SHP77 (cell line): ENCODE measurements at places on chromosomes 2 and 18.

GRCh38 chr2:173898178-173898668 lies 67.0 kb downstream of the SP3 start:
- no peak for DNase-seq

- peak; percentile 5 for DNase-seq
Measured at GRCh38 chr2:168490015-168490874, 34.2 kb downstream of the CERS6 start.

DNA sequence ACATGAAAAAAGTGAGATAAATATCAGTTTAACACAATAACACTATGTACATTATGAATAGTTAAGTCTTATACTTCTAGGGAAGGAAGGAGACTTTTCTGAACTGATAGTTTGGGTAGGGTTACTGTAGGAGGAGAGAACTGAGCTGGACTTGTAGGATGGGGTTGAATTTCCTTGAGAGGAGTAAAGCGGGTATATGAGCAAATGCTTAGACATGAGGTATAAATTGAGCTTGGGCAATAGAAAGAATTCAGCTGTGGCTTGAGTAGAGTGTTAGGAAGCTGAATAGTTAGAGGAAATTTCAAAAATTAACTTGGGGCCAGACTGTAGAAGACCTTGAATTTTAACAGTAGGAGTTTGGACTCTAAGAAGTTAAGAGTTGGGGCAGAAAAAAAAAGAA lies 45.1 kb downstream of the LCLAT1 start:
- no peak for DNase-seq

GRCh38 chr2:148483665-148484064 lies 160.9 kb upstream of the EPC2 start:
- DNase-seq, result no peak

DNA sequence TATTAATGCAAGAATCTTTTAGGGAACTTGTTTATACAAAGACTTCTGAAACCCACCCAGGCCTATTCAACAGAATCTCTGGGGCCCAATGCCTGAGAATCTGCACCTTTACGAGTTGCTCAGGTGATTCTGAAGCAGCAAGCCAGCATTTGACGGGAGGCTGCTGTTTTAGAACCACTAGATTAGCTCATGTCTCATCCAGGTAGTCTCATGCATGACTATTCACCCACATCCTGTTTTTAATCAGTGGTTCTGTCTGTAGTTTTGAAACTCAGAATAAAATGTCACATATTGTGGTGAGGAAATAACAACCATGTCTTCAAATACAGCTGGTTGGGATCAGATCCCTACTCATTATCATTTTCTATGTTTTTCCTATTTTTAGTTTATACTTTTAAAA lies 39.5 kb downstream of the CYTIP start:
- DNase-seq, result no peak

- no peak for DNase-seq
Measured at GRCh38 chr18:56532176-56532840, 106.1 kb downstream of the TXNL1 start.

GRCh38 chr2:1257334-1257733 lies 155.9 kb upstream of the TPO start:
- no peak for DNase-seq

DNA sequence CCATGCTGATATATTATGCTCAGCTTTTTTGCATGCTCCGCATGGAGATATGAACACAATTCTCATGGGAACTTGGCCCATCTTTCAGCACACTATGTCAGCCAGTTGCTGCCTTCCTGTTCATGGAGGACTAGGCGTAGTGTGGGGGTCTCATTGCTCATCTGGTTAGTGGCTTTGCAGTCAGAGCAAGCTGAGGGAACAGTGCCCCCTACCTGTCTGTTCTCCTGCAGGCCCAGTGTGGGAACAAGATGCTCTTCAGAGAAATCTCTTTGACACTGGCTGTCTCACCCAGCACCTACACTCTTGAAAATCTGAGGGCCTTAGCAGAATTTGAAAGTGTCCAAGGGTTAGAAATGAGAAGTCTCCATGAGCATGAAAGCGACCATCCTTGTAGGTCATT lies 47.1 kb downstream of the SPTBN1 start:
- peak; percentile 21 for DNase-seq

DNA sequence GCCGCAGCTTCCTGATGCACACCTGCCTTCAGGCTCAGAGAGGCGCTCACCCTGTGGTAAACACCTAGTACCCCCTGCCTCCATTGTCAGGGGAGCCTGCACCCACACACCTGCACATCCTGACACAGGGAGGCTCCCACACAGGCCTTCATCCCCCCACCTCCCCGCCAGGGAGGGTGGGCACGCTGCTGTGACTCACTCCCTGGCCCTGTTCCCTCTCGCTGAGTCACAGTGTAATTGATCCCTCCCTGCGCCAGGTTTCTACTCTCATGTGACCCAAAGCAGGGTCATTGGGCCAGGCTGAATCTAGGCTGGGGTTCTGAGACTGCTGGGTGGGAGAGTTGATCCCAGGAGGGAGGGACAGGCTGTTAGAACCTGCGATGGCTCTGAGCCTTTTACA lies 8.5 kb upstream of the CELF4 start:
- no peak for DNase-seq

- DNase-seq, result no peak
Measured at GRCh38 chr2:122749405-122749804, 994.0 kb downstream of the TSN start.

DNA sequence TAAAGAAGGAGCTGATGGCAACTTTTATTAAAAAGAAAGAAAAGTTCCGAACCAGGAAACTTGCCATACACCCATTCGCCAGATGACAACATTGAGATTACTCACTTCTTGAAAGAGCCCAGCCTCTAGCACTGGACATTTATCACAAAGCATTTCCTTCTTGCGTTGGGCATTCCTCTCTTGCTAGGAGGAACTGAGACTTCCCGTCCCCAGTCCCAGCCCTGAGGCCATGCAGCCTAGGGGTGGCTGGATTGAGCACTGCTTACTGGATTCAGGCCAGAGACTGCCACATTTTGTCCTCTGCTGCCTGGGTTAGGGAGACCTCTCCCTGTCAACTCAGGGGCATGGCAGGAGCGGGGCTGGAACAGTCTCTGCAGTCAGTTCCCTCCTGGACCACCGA lies 80.1 kb downstream of the SDC1 start:
- no peak for DNase-seq

DNA sequence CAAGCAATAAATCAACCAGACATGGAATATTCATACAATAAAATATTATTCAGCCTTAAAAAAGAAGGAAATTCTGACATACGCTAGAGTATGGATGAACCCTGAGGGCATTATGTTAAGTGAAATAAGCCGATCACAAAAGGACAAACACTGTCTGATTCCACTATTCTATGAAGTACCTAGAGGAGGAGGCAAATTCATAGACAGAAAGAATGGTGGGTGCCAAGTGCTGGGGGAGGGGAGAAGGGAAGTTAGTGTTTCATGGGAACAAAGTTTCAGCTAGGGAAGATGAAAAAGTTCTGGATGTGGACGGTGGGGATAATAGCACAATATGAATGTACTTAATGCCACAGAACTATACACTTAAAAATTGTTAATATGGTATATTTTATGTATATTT lies 19.8 kb downstream of the SMAD7 start:
- no peak for DNase-seq

DNA sequence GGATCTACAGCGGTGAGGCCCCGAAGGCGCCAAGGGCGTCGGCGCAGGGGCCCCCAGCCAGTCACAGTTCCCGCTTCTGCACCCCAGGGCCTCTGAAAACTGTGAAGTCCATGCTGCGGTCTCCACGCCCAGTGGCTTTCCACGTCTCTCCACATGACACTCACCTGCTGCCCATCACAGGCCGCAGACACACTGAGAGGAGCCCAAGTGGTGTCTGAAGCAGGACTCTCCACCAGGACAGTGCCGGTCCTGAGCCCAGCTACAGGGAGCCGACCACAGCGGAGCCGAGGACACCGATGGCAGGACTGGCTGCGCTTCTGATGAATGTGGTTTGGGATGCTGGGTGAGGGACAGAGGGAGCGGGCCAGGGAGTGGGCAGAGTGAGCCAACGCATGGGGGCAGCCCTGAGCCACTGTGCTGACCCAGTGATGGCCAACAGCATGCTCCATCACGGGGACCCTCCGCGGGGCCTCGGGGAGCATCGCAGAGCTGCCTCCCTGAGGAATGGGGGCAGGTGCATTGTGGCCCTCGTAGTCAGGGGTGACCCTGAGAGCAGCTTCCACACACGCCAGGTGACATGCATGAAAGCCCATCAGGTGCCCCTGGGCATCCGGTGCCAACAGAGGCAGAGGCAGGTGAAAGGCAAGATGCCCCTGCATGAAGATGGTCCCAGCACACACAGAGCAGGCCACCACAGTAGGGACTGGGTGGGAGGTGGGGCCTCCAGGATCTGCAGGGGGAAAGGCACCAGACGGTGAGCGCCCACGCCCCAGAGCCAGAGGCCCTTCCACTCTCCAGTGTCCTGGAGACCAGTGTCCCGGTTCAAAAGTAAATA lies 116.6 kb downstream of the HDAC4 start:
- DNase-seq, result no peak

DNA sequence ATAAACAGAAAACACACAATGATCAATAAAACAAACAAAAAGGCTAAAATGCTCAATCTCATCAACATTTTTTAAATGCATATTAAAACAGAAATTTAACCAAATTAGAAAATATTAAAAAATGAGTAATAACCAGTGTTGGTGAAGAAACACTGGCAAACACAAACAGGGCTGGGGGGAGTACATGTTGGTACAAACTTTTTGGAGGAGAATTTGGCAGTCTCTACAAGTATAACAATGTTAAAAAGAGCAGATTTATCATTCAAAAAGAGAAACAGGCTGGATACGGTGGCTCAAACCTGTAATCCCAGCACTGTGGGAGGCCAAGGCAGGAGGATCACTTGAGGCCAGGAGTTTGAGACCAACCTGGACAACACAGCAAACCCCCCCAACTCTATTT lies 13.9 kb downstream of the MOB1A start:
- DNase-seq, result no peak

DNA sequence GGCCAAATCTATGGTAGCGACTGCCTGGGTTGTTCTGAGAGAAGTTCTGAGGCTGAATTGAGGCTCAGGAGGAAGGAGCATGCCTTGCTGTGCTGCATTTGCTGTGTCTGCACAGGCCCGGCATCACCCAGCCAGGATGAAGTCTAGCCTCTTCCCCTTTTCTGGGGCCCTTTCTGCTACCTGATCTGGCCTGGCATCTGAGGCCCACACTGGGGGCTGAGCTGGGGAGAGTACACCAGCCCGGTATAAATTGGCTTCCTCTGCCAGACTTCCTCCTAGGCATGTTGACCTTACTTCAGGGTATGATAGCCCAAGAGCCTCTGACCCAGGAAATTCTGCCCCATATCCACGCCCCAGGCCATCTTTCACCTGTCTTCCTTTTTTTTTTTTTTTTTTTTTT lies 30.0 kb downstream of the MRPL35 start:
- DNase-seq, result no peak

DNA sequence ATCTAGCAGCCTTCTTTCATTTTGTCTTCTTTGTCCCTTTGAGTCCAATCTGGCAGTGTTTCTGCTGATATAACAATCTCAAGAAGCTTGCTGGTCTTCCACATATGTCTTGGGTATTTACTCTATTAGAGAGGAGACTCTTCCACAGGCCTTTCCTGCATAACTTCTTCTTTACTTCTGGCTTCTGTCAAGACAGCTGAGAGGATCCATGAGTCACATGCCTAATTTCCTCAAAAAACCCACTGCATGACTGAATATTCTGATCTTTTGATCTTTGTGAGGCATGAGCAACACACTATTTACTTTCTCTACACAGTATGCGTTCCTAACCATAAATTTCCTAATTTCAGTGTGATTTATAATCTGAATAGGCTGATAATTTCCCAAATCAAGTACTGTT lies 5.1 kb upstream of the DCC start:
- no peak for DNase-seq

DNA sequence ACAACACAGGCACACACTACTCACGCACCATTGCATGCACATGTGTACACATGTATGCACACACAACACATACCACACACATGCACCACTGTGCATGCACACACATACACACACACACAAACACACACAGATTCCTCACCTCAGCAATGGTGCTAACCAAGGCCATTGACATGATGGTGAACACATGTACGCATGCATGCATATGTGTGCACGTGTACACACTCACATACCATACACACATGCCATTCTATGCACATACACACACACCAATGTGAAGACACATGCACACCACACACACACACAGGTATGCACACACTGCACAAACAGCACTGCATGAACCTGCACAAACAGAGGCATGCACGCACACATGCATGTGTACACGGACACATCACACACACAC lies 976.0 kb downstream of the DCDC2C start:
- DNase-seq, result no peak

DNA sequence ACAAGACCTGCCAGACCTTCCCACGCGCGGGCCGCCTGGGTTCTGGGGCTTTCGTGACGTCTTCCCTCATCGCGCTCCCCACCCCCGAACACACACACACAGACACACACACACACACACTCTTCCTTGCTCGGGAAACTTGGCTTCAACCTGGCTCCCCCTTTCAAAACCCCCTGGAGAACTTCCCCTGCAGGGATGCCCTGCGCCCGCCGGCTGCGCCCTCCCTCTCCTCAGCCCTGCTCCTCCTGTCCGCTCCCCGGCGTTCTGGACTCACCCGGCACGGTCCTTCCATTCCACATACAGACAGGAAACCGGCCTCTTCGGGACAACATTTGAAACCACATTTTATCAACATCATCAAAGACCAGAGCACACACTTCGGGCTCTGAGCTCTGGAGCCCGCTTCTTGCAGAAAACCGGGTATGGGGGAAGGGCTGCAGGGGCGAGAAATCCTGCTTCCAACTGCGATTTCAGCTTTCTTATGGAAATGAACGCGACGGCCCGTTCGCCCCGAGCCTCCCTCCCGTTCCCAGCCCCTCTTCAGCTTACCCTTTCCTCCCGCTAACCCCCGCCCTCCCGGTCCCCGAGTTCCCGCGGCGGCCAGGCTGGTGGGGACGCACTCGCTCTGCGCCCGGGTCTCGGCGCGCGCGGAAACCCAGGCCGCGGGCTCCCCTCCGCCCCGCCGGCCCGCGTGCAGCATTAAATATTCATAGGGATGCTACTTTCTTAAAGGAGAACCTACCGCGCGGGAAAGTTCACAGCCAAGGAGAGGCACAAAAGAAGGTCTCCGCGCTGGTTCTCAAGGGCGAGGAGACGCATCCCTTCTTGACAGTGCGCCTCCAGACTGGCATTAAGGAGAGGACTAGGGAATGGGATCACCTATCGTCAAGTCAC lies 18.3 kb downstream of the POU3F3 start:
- no peak for DNase-seq

GRCh38 chr2:44053052-44053451 lies 57.3 kb upstream of the LRPPRC start:
- DNase-seq, result no peak

DNA sequence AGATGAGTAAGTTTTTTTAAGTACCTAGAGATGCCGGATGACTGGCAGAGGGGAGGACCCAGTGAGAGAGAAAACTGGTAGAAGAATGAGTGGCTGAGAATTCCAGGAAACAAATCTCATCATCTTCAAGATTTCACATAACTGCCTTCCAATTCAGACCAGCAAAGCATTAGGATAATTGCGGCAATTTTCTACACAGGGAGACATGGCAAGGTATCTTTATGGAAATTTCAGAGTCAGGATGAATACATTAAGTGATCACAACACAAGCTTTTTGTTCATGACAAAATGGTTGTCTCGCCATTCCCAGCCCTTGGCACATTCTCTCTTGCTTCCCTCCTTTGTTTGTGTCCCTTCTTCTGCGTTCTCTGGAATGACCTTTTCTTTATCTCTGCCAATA lies 82.1 kb downstream of the ALK start:
- DNase-seq, result no peak

GRCh38 chr2:110820128-110820527 lies 87.8 kb downstream of the ACOXL start:
- DNase-seq, result no peak

- no peak for DNase-seq
Measured at GRCh38 chr18:13308369-13308768, 89.8 kb downstream of the LDLRAD4 start.

GRCh38 chr2:28142386-28142785 lies 250.3 kb upstream of the FOSL2 start:
- DNase-seq, result no peak
